ENCODE measurements at places on chromosomes 1 and 21.
A peak's percentile ranks its signal among the peaks of the same experiment; 100 is the strongest.

GRCh38 chr1:4495809-4496208 is 158.6 kb upstream of the AJAP1 start:
- DNase-seq = no peak

DNA sequence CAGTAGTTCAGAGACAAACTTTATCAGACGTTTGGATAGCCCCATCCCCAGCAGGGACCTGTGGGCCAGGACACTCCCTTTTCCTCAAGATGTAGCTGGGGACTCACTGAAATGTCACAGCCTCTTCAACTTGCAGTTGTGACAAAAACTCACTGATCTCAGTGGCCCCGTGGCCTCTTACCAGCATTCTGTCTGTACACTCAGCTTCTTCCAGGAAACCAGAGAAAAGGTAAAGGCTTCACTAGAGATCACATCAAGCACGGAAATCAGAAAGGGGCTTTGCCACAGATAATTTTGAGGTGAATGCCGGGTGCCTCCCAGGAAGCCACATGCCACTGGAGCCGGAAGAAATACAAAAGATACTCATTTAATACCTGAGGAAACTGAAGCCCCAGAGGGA is 122.2 kb downstream of the CCDC185 start:
- peak; percentile 70 for DNase-seq

- no peak for DNase-seq
Measured at GRCh38 chr1:100622037-100622436, 84.1 kb downstream of the GPR88 start.

- DNase-seq = no peak
Measured at GRCh38 chr1:110936567-110936966, 27.2 kb downstream of the LRIF1 start.

GRCh38 chr1:50644447-50645105 is 221.3 kb upstream of the DMRTA2 start:
- no peak for DNase-seq

GRCh38 chr1:14605945-14606344 is 7.5 kb downstream of the KAZN start:
- no peak for DNase-seq

GRCh38 chr1:204854286-204854685 is 16.4 kb upstream of the NFASC start:
- no peak for DNase-seq

DNA sequence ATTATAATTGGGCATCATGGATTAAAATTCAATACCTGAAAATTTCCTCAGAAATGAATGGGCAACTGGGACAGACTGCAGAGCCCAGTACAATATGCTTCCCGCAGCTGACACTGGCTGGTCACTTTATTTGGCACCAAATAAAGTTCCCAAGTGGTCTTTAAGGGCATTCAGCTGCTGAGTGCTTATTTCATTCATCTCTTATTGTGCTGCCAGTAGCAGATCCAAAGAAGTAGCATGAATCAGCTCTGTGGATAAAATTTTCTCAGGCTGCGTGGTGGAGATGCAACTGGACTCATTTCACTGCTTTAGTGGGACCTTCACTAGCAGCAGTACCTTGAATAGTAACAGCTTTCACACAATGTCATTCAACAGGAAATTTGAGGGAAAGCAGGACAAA is 226.3 kb upstream of the ADGRL2 start:
- no peak for DNase-seq

GRCh38 chr1:46538147-46538546 is 13.3 kb downstream of the KNCN start:
- DNase-seq = no peak

- no peak for DNase-seq
Measured at GRCh38 chr1:30184393-30185141, 538.8 kb downstream of the MATN1 start.

DNA sequence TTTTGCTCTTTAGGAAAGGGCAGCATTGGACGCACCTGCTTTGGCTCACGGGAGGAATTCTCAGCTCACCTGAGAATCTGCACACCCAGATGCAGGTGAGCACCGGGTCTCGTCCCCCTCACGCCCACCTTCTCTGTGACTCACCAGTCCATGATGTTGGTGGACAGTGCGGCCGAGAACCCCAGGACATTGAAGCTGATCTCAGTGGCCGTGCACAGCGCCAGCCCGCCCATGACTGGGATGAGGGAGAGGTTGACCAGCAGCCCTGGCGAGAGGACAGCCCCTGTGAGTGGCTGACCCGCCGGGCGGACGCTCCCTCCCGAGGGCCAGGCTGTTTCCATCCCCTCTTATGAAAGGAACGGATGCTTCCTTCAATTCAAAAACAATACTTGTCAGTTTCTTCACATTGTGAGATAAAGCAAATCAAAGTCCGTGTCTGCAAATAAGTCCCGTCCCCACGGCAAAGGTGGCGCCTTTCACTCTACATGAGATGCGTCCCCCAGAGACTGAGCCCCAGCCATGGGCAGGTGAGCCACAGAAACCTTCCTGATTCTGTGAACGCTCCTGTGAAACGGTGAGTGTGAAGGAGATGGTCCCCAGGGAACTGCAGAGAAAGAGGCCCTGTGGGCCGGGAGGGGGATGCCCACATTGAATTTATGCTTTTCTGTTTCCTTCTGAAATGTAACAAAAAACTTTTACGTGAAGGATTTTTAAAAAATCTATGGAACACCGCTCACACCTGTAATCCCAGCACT is 12.7 kb upstream of the CDK11B start:
- no peak for DNase-seq

- no peak for DNase-seq
Measured at GRCh38 chr1:64934115-64934877, 32.1 kb downstream of the JAK1 start.

GRCh38 chr1:211519602-211520001 is 27.6 kb upstream of the RD3 start:
- no peak for DNase-seq

- no peak for DNase-seq
Measured at GRCh38 chr1:182304218-182304617, 87.4 kb downstream of the GLUL start.

DNA sequence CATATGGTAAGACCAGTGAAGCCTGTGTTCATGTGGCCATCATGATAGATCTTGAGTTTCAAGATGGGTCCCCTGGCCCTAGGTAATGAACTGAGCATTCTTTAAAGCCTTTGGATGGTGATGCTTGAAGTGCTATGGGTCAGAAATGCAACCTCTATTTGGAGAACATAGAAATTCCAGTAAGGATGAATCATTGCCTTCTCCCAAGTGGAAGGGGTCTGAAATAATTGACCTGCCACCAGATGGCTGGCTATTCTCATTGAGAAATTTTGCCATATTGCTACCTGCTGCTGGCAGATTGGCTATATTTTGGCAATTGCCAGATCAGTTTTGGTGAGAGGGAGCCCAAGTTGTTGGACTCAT is 739 bp upstream of the IFI6 start:
- DNase-seq = no peak

DNA sequence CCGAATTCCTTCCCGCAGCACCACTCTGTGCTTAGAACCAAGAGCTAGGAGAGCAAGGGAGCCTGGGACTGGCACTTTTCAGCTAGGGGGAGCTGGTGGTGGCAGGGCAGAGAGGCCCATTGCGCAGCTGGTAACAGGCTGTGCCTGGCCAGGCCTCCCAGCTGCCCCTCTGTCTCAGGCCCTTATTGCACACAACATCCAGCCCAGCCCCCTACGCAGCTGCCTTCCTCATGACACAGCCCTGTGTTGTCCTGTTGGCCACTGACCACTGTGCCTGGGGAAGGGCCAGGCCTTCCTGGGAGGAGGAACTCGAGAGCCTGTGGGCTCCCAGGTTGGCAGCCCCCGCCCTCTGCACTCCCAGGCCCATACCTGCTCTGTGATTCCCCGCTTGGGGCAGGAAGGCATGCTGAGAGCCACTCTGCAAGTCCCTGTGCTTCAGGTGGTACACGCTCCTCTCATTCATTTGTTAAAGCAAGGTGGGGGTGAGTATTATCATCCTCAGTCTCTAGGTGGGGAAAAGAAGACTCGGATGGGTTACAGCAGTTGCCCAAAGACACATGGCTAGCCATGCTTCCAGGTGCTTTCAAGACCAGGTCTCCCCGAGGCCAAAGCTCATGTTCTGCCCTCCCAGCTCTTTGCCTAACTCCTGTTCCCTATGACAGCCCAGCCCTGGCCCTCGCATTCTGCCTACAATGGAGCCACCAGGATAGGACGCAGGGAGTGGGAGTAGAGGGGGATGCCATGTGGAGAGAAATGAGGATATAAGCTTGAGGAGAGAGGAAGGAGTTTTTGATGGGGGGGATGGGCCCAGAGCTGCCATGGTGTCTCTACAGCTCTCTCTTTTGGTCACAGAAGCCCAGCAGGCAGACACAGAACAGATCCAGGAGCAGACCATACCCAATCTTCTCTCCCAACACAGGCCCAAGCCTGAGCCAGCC is 81.8 kb downstream of the TMEM53 start:
- DNase-seq = no peak

DNA sequence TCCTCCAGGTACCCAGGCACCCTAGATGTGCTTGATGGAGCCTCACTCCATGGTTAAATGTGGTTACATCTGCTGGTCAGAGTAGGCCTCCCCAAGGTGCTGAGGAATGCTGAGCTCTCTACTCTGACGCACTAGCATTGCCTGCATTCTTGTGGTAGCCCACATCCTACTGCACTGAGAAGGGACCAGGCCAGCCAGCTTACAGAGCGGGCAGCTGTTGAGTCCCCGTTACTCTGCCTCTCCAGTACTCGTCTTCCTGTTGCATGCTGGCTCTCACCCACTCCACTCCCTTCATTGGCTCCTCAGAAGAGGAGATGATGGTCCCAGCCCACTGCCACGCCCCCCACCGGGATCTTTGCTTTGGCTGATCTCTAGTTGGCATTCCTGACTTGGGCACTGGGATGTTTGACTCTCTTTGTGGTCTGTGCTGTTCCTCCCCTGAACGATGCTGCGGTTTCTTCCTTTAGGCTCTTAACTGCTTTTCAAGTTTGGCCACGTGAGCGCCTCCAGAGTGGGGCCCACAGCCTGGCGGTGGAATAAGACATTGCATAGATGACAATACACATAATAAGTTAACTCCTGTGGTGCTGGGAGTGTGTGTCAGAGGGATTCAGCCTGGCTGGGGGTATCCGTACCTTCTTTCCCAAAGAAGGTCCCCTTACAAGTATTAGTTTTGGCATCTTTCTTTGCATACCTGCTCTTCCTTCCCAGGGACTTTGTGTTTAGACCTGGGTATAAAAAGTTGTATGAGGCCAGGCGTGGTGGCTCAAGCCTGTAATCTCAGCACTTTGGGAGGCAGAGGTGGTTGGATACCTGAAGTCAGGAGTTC is 18.6 kb downstream of the AZIN2 start:
- DNase-seq = peak; percentile 69

DNA sequence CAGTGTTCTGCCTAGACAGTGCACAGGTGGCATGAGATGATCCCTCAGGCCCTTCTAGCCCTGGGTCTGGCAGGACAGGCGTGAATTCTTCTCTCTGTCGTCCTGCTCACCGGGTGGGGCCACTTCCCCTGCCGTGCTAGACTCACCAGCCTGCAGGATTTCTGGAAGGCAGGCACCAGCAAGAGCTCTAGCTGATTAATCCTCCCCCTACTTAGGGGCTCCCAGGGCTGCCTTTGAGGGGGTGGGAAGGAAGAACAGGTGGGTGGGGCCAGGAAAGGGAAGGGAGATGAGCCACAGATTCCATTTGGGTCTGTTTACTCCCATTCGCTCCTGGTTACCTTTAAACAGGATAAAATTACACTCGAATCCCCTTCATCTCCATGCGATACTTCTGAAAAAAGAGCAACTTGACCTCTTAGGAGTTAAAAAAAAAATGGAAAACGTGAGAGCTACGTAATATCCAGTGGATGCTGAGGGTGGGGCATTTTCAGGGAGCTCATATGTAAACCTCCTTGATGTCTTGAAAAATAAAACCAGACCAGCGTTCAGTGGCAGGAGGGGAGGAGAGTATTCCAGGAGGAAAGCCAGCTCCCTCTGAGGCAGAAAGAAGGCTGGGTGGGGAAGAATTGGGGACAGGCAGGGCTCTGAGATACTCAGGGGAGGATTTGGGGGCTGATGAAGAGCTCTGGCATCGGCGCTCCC is 665.5 kb downstream of the PTPRU start:
- no peak for DNase-seq

- DNase-seq = no peak
Measured at GRCh38 chr1:29547300-29547699, 311.0 kb downstream of the PTPRU start.

- DNase-seq = no peak
Measured at GRCh38 chr21:34835526-34835925, 166.7 kb downstream of the CLIC6 start.

DNA sequence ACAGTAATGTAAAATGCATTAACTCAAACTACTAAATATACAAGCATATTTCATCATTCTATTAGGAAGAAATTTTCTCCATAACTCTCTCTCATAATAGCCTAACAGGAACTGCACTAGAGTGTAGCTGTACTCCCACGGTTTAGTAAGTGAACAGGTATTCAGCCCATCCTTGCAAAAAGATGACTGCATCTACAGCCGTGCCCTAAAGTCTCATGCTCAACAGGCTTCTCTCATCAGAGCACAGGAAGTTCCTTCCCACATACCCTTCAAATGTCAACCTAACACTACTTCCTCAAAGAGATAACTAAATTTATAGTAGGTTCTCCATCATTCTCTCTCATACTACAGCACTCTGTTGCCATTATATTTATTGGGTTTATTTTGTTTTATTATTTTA is 251.6 kb downstream of the AKT3 start:
- peak; percentile 56 for DNase-seq

- no peak for DNase-seq
Measured at GRCh38 chr1:63713627-63714481, 60.0 kb upstream of the ROR1 start.

DNA sequence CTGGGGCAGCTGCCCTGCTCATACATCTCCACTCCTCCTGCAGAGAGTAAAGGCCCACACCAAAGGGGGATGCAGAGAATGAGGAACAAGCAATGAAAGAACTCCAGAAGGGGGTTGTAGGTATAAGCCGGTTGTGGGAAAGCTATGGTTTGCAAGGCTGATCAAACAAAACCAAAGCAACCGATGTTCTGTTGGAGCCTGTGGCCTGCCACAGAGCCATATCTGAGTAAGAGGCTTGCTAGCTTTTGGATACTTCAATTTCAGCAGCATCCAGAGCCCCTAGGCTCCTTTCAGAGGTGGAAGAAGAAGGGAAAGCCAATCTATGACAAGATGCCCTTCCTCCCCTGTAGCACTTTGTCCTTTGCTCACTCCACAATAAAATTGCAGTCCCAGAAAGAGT is 163.2 kb downstream of the RRAGC start:
- DNase-seq = no peak
